Activated CD8-positive, alpha-beta memory T cell treated with anti-CD3 and anti-CD28 coated beads for 1 hour (primary cell): ENCODE measurements at places on chromosomes 4 and X.

GRCh38 chrX:2632533-2633504 is 58.3 kb upstream of the CD99 start:
- no peak for DNase-seq

DNA sequence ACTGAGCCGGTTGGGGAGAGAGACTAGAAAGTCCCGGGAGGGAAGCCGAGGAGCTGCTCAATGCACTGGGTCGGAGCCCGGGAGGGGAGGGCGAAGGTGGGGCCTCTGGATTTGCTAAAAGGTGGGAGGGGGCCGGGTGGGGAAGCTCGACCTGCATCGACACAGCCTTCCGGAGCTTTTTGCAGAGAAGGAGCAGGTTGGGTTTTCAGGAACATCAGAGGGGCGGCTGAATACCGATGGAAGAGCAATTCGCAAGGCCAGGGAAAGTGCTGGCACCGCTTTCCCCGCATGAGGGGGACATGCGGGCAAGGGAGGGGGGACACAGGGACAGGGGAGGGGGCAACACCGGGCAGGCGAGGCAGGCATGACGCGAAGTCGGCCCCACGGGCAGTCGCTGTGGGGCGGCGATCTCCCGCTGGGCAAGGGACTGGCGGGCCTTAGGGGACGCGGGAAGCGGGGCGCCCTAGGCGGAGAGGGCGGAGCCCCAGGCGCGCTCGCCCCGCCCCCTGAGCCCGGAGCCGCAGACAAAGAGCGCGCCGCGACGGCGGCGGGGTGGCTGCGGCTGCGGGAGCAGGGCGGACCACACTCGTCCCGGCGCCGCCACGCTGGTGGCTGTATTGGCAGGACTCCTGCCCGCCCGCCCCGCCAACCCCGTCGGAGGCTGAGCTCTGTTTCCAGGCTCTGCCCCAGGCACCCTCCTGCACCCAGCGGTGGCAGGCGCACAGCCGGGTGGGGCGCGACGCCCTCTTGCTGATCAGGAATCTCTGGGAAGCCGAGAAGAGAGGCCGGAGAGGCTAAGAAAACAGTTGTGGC is 11.6 kb downstream of the PDZD4 start:
- no peak for DNase-seq

GRCh38 chrX:40331353-40331752 is 233.6 kb upstream of the BCOR start:
- no peak for DNase-seq

GRCh38 chr4:184310171-184310567 is 92.5 kb upstream of the ENPP6 start:
- no peak for DNase-seq

GRCh38 chr4:154958621-154959358 is 177.7 kb downstream of the RBM46 start:
- no peak for DNase-seq

DNA sequence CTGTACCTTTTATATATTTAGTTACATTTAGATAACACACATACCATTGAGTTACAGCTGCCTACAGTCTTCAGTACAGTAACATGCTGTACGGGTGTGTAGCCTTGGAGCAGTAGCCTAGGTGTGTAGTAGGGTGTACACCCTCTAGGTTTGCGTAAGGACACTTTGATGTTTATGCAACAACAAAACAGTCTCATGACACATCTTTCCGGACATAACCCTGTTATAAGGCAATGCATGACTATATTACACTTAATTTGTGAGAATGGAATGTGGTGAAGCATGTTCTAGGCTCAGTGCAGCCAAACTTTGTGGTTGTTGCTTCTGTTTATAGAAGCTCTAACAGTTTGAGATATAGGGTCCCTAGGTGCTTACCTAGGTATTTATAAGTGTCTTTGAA is 65.4 kb downstream of the SPRY1 start:
- no peak for DNase-seq

- DNase-seq: peak; percentile 7
Measured at GRCh38 chr4:38034986-38035882, 75.0 kb downstream of the PTTG2 start.

DNA sequence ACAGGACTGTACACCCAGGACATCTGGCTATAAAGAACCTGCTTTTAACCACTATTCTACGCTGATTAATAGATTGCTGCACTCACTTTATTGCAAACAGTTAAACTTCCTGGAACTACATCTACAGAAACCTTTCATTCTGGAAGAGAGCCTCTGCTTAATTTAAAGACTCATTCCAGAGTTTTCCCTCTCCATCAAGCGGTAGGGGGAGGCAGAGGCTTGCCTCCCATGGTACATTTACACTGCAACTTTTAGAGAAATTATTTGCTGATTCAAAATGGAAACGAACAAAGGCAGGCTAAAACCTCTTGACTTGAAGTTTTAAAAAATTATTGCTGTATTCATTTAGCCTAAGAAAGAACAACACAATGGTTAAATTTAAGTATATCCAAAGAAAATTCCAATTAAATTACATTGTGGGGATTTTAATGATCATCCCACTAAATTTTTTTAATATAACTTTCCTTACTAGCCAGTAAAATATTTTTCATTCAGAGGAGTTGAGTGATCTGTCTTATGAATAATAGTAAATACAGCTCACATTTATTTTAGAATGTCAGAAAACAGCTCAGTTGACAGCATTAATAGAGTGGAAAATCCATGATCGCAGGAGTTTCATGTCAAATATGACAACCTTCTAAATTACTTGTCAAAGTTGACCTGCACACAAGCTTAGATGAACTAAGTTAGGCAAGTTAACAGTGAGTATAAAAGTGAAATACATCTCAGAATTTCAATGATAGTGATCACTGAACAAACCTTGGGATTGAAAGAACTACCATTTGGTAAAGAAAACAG is 46.3 kb upstream of the PCDH10 start:
- DNase-seq: no peak

DNA sequence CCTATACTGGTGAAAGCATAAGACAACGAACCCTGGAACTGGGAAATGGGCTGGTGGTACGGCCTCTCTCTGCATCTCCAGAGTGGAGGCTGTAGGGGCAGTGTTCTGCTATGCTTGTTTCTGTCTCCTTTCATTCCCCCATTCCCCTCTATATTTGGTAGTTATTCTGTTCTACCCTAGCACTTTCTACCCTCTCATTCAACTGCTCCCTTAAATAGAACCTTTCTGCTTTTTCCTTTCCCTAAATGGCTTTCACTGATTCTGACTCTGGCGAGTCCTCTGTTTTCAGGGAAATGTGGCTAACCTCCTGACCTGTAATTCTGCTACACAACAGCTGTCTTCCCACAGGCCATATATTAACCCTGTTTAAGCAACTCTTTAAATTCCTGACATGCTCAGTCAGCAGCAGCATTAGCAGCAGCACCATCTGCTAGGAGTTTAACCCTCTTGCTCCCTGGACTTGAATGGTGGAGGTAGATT is 94.2 kb downstream of the CXCL13 start:
- no peak for DNase-seq

- DNase-seq: no peak
Measured at GRCh38 chrX:11739776-11740175, 18.3 kb upstream of the MSL3 start.

DNA sequence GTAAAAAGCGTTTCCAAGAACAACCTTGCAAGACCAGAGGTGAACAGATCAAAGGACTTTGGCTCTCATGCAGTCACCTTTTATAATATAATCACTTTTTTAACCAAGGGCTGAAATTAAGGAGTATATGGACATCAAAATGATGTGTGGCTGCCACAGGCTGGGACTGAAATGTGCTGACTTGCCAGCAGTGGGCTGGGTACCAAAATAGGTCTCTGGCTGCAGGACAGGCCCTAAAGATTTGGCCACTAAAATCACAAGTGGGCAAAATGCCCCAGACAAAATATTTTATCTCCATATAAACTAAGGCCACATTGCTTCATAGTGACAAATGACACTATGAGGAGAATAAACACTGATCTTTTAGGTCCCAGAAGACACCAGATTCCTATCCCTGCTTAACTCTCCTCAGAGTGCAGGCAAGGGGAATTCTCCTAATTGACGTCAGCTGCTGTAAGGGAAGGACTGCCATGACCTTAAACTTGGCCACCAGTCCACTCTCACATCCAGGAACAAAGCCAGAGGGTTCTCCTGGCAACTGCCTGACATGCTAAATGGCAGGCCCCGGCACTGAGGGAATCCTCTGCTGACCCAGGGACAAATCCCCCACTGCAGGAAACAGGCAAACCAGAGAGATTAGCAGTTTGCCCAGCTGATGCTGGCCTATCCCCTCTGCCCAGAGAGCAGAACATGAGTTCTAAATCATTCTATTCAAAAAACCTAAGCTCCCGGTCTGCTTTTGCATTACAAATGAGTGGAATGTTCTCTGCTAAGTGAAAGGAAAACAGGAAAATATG is 155.8 kb downstream of the PPP3CA start:
- DNase-seq: no peak

DNA sequence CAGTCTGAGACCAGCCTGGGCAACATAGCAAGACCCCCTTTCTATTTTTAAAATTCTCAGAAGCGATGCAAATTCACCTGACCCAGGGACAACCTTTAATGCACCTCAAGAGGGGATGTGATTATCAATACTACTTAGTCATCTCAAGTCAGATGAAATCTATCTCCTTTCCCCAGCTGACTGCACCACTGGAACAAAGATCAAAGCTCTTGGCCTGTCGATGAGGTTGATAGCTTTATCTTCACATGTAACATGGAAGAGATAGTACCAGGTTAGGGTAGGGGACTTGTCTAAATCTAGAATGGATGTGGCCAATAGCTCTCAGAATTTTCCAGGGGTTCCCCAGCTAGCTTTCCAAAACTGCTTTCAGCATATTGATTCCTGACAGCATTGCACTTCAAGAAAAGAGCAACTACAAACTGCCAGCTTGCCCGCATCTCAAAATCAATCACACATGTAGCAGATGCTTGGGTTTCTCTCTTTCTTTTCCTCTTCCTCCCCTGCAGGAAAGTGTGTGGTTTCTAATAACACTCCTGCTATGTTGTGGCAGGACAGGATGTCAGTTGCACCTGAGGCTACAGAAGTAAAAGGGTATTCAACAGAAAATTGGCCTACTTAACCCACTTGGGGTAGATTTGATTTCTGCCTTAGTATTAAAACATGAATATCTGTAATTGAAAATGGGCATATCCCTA is 12.2 kb upstream of the TMEM164 start:
- DNase-seq: no peak
